ENCODE measurements at places on chromosomes 3 and 15.
A peak's percentile ranks its signal among the peaks of the same experiment; 100 is the strongest.

GRCh38 chr15:36951731-36952247, 148.6 kb downstream of the MEIS2 start:
- DNase-seq = peak; percentile 90

- no peak for DNase-seq
Observed at GRCh38 chr15:63623232-63623969, 26.2 kb downstream of the FBXL22 start.

DNA sequence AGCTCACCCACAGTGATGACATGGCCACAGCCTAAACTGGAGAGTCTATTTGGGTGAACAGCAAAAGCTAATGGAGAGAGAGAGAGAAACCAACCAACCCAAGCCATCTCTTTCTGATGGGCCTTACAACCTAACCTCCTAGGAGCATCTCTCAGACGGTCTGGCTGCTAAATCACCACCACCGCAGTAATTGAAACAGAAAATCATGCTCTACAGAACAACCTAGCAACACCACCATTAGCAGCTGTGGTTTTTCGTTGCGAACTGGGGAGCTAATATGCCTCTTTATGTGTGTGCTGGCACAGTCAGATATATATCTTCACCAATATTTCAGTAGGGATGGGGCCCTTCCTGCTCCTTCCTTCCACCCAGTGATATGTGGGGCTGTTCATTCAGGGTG, 166.9 kb upstream of the PROK2 start:
- no peak for DNase-seq

DNA sequence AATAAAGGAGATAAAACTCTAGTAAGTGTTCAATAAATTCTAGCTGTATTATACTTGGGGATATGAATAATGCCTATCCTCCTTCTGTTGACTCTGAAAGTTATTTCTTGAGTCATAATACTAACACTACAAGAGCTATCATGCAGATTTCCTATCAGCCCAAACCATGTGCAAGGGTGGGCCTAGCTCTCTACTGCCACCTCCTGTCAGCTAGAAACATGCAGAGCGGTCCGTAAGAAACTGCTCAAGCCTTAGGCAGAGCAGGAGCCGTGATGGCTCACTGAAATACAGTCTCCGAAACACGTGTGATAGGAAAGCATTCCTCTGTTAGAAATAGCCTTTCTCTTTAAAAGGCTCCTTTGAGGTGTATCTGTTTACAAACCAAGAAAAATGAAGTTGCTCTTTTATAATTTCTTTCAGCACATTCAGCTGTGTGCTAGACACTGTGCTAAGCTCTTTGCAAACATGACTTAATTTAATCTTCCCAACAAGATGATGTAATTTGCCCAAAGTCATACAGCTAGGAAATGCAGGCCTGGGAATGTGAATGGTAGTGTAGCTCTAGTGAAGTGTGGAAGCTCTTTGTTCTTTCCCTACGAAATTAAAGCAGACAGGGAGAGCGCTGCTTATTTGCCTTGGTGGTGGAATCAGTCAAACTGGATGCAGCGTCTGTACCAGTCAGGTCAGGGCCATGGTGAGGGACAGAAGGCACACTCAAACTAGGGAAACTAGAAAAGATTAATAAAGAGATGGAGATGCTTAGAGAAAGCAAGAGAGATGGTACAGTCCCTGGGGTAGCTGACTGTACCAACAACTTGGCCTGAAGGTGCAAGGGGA, 43.1 kb downstream of the MTHFS start:
- peak; percentile 87 for DNase-seq

GRCh38 chr3:20573175-20573574, 387.2 kb upstream of the SGO1 start:
- no peak for DNase-seq

GRCh38 chr3:148205977-148206376, 491.7 kb upstream of the AGTR1 start:
- no peak for DNase-seq

- DNase-seq = no peak
Observed at GRCh38 chr3:32397941-32398340, 6.3 kb downstream of the CMTM7 start.

GRCh38 chr3:16132190-16132589, 42.3 kb upstream of the GALNT15 start:
- DNase-seq = no peak

GRCh38 chr3:157746391-157746790, 243.2 kb upstream of the VEPH1 start:
- DNase-seq = peak; percentile 25

All from kidney tubule cell (primary cell).